HuH-7.5 (cell line): ENCODE measurements at places on chromosomes 2 and 18.

DNA sequence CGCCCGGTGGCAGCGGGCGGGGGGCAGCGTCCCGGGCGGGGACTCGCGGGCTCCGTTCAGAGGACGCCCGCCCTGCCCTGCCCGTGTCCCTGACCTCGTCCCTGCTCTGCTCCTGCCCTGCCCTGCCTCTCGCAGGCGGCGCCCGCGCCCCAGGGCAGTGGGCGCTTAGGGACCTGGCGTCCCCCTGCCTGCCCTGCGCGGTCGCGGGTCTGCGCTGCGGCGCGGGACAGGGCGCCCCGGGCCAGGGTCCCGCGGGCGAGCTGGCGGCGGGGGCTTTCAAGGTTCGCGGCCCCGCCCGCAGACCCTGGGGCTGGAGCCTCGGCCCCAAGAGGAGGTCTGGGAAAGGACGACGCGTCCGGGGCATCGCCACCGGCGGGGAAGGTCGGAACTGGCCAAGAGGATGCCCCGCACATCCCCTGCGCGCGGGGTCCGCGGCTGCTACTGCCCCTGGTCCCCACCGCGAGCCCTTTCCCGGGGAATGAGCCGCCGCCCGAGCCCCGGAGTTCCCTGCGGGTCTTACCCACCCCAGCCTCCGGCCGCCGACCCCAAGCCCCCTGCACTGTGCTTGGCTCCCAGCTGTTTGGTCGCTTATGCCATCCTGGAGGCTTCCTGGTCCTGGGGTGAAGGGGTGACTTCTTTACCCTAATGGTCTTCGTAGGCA is 679 bp downstream of the RNF144A start:
- DNase-seq, result no peak

DNA sequence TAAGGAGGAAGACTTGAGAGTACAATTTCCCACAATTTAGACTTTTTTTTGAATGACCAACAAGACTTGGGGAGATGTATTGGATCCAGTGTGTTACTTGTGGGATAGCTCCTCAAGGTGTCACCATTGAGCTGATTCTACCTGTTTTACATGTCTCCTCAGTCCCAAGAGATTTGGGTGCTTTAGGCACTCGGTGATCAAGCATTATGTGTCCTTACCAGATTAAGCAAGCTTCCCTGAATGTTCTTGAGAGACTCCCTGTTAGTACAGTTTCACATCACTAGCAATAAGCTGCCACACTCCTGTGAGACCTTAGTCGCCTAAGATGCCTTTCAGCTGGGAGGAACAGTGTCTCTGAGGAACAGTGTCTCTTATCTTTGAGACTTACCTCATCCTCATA is 384.3 kb upstream of the SYT4 start:
- DNase-seq, result no peak

DNA sequence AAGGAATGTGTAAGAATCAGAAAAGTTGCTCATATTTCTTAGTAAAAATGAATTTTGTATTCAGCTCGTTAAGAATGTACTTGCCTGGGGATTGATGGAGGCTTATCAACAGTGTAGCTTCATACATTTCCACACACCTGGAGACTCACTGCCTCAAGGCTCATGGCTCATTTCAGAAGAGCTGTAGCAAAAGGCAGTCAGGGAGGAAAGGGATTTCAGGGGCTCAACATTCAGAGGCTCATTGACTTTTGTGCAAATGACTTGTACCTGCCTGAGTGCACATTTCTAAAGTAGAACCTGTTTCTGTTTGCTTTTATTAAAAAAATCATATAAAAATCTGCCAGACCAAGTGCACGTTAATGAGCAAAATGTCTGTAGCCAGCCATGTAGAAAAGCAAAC is 304.4 kb downstream of the KCNS3 start:
- no peak for DNase-seq

DNA sequence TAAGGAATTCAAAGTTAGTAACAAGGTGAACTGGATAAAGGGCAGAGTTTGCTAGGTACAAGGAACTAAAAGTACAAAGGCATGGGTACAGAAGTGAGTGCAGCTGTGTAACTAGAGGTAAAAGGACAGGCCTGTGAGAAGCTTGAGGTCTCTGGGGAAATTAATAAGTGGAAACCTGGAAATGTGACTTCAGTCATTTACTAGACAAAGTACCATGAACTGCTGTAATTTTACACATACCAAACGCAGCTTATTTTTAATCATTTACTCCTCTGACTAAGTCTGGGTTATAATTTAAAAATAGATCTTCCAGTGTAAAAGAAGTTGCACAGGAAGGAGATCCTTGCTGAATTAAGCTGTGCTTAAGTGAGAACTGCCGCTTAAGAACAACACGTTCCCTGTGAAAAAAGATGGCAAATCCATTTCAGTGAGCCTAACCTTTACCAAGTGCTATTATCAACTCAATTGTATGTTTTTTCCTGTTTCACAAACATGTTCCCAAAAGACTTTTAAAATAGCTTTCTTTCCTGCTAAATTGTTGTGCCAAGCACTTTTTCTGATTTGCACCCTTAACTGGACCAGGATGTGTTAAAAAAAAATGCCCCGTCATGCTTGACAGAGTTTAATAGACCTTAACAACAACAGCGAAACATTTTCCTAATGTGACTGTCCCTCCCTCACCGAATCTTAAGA is 44.3 kb downstream of the CALCRL start:
- no peak for DNase-seq

- DNase-seq, result no peak
Measured at GRCh38 chr2:203790134-203790852, 77.3 kb upstream of the CTLA4 start.

DNA sequence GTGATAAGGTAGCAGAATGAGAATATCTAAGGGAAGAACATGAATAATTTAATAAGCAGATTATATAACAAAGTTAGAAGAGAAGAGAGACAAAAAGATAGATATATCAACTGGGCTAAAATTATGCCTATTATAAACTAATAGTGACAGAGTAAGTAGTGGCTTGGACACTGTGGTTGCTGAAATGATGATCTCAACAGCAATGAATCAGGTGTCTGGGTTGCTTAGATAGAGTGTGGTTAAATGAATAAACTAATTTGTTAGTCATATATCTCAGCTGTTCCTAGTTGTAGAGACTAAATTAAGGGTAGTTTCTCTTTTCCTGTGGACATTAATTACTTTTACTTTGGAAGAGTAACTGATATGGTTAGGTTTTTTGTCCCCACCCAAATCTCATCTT is 1485.4 kb upstream of the CELF4 start:
- DNase-seq, result no peak

GRCh38 chr2:179307616-179308371 is 43.2 kb upstream of the SESTD1 start:
- DNase-seq, result no peak

DNA sequence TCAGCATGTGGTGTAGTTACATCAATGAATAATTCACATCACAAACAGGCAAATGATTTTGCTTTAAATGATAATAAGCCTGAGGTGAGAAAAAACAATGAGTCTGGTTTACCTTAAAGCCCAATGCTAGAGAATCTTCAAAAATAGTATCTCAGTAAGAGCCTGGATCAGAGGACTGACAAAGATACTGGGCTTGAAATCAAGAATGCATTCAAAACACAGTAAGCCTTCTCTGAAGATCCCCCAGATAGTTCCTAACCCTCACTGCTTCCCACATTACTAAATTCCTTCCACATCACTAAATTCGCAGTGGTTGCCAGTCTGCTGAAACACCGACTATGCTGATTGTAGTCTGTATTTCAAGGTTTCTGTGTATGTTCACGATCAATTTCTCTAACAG is 514.9 kb downstream of the SUCLG1 start:
- DNase-seq, result no peak

DNA sequence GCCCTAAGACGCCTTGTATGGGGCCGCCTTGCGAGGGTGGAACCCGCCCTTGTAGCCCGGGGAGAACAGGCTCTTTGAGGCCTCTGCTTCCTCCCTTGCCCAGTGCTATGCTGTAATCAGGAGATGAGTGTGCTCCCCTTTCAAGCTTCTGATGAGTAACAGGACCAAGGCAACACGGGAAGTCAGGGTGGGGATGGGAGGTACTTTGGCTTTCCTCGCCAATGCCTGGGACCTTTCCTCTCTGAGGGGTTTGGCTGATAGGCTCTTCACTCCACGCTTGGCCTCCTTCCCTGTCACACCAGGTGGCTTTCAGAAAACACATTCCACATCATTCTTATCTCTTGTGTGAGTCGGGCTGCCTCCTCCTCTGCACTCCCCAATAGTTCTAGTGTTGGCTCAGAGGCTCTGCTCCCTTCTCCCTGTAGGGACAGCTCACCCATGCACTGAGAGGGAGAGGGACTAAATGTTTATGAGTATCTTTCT is 223.7 kb upstream of the TRIB2 start:
- no peak for DNase-seq

GRCh38 chr2:50840341-50841124 is 191.4 kb downstream of the NRXN1 start:
- no peak for DNase-seq

GRCh38 chr18:49193252-49193651 is 242.5 kb upstream of the SMAD7 start:
- no peak for DNase-seq
